ENCODE measurements at places on chromosomes 12 and 14.
A peak's percentile ranks its signal among the peaks of the same experiment; 100 is the strongest.

GRCh38 chr14:31261859-31262731, 54.5 kb upstream of the HECTD1 start:
- DNase-seq = peak; percentile 96

- DNase-seq = no peak
Measured at GRCh38 chr12:96773031-96773430, 134.0 kb upstream of the NEDD1 start.

DNA sequence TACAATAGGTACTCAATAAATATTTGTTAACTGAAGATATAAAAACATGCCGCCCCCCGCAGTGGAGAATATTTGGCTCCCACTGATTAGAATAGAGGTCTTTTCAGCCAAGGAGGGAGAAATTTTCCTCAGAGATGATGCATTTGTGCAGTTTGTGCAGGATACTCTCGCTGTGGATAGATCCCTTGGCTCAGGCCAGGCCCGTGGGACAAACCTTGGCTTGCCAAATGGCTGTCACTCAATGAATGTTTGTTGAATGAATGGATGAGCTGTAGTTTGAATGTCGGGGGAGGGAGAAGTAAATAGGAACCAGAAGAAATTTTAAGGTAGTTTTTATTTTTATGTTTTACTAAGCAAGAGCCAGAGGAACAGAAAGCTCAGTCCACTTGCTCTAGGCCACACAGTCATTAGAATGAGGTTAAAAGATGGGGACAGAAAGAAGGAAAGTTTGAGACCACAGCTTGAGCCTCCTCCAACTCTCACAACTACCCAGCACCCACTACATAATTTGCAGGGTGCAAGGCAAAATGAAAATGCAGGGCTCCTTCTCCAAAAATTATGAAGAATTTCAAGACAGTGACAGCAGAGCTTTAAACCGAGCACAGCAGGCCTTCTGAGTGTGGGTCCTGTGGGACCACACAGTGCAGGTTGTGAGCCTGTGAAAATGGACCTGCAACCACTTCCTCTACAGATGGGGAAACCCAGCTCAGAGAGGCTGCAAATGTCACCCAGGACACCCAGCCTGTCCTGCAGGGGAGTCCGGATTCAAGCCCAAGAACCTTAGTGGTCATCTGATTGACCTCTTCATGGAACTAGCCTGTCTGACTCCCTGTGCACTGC, 51.4 kb downstream of the WSCD2 start:
- DNase-seq = no peak

DNA sequence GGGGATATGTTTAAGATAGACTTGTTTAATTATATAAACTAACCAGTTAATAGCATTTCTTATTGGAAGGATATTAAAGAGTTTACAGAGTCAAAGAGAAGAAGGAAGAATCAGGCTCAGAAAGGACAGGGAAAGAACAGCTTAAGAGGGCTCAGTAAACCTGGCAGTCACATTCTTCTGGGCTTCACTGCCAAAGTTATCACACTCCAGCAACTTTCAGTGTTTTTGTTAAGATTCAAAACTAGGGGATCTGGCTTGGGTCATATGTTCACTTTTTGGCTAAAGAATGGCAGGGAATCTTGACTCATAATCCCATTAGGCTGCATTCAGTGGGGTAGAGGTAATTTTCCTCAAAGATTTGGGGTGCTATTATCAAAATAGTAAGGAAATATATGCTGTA, 312.3 kb downstream of the RAD51B start:
- DNase-seq = no peak

GRCh38 chr12:53516758-53517455, 9.6 kb upstream of the NPFF start:
- no peak for DNase-seq

- no peak for DNase-seq
Measured at GRCh38 chr12:52231305-52232202, 1.5 kb upstream of the KRT7 start.

GRCh38 chr12:1920971-1921370, 2.5 kb upstream of the CACNA2D4 start:
- no peak for DNase-seq

DNA sequence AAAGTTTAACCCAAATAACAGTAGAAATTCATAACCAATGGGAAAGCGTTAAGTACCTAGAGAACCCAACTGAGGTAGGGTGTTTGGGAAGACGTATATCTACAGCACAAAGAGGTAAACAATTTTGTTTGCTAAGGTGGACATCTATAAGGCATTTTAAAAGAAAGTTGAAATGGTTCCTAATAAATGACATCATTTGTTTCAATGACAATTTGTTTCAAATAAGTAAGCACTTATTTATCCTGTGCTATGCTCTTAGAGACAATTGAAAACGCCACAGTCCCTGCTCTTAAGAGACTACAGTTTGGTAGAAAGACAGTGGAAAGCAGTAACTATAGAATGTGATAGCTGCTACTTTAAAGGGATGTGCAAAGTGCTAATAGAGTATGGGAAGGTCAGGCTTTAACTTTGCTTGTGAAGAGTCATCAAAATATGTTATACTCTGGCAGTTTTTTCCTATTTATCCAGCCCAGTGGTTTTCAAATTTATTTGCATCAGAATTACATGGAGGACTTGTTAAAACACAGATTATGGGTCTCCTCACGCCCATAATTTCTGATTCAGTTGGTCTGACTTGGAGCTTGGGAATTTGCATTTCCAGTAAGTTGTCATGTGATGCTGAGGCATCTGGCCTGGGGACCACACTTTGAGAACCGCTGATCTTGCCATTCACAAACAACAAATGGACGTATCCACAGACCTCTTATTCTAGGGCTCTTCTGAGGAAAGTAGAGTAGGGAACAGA, 19.6 kb upstream of the SMCO2 start:
- DNase-seq = no peak

- no peak for DNase-seq
Measured at GRCh38 chr12:65634626-65635331, 189.5 kb upstream of the HMGA2 start.

- no peak for DNase-seq
Measured at GRCh38 chr14:61698206-61698980, 3.1 kb downstream of the HIF1A start.

DNA sequence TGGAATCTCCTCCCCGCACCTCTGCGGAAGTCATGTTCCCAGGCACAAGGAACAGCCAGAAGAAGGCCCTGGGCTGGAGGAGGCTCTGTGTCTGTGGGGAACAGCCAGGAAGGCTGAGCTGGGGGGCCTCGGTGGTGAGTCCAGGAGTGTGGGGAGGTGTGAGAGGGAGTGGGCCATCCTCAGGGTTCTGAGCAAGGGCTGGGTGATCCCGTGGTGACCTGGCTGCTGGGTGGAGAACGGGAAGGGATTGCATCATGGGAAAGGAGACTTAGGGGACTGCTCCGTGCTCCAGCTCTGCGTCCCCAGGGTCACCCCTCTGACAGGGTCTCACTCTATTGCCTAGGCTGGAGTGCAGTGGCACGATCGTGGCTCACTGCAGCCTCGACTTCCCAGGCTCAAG, 13.8 kb downstream of the AACS start:
- no peak for DNase-seq

DNA sequence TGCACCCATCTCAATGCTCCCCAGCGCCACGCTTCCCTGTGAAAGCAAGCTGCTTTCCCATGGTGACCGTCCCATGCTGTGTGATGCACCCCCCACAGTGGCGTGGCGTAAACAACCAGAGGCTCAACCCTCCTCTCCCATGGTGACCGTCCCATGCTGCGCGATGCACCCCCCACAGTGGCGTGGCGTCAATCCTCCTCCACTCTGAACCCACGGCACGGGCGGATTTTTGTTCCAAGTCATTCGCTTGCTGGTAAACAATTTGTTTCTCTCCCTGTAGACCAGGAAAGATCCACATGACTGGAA, 8.9 kb downstream of the STX2 start:
- DNase-seq = no peak

- no peak for DNase-seq
Measured at GRCh38 chr12:70227911-70228310, 15.3 kb upstream of the CNOT2 start.

DNA sequence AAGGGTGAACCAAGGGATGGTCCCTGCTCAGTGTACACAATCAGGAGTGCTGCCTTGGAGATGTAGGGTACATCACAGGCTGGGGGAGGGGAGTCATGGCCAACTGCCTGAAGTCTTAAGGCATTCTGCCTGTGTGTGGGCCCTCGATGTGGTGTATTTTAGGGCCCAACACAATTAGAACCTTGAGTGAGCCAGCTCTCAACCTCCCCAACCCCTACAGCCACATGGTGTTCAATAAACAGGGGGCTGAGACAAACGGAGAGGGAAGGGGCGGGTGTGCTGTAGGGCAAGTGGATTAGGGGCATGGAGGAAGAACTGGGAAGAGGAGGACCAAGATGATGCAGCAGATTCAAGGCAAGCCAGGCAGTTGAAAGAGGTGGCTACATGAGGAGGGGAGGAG, 8.6 kb upstream of the CHD4 start:
- no peak for DNase-seq

GRCh38 chr12:66514581-66514980, 164.3 kb downstream of the GRIP1 start:
- no peak for DNase-seq

DNA sequence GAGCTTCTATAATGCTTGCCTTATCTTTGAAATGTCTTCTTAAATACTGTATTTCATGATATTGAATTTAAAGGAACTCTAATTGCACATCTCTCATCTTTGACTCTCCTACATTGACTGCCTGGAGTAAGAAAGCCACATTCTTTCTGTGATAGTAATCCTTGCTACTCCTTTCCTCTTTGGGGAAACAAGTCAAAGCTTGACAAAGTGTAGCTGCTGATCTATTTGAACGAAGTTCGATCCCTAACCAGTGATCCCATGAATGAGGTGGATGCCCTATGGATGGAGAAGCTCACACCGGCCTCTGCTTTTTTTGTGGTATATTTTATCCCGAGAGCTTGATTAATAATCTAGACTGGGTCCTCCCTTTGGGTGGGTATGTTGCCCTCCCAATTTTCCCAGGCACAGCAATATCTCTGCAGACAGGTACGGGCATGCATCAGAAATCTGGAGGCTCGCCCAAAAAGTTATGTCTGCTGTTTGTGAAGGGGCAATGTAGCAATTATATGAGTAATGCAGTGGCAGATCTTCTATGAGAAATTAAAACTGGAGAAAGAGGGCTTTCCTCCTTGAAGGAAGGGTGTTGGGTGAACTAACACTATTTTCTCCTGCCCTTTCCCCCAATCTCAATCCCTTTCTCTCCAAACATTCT, 163.0 kb upstream of the FRMD6 start:
- no peak for DNase-seq

GRCh38 chr12:29238822-29239291, 89.8 kb downstream of the FAR2 start:
- no peak for DNase-seq

- DNase-seq = no peak
Measured at GRCh38 chr14:90274808-90275457, 18.6 kb downstream of the PSMC1 start.

- DNase-seq = no peak
Measured at GRCh38 chr12:52369211-52369610, 1.9 kb upstream of the KRT85 start.

DNA sequence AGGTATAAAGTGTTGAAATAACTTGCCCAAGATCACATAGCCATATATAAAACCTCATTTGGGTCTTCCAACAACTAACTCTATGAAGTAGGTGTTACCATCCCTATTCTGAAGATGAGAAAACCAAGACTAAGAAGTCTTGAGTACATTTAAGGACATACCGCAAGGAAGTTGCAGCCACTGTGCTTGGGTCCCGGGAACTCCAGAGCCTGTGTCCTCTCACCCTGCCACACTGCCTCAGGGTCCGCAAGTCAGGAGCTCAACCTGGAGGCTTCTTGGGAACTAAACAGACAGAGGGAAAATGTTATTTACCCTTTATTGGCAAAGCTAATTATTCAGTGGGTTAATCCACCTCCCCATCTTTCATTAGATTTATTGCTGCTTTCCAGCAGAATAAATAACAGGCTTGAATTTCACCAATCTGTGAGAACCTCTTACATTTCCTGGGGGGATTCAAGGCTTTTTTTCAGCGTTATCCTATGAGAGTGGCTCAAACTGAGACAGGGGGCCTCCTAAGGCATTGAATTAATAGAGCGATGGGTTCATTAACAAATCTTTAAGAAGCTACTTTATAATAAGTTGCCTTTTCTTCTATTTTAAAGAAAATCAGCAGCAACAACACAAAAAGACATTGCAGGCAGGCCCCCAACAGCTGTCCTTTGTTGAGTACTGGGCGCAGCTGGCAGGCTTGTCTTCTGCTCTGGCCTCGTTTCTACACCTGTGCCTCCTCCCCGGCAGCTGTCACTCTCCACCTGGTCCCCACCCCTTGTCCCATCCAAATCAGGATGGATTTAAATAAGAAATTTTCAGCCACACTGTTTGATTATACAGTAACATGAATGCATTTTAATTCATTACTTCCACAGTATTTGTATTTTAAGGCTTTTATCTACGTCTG, 25.3 kb downstream of the PHLDA1 start:
- no peak for DNase-seq

DNA sequence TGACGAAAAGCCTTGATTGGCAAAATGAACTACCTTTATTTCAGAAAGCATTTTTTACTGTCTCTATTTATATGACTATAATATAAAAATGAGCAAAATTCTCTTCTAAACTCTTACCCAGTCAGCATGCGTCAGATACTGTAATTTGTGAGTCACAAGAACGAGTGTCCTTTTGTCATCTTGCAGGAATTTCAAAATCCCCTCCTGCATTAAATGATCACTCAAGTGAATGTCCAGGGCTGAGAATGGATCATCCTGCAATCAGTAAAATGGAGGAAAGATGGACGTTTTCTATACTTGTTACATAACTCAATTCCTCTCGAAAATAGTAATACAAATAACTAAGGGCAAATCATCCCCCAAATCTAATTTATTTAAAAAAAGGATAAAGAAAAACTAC, 77.7 kb upstream of the KCNJ8 start:
- DNase-seq = no peak

- DNase-seq = no peak
Measured at GRCh38 chr14:67971627-67972625, 152.3 kb downstream of the RAD51B start.

DNA sequence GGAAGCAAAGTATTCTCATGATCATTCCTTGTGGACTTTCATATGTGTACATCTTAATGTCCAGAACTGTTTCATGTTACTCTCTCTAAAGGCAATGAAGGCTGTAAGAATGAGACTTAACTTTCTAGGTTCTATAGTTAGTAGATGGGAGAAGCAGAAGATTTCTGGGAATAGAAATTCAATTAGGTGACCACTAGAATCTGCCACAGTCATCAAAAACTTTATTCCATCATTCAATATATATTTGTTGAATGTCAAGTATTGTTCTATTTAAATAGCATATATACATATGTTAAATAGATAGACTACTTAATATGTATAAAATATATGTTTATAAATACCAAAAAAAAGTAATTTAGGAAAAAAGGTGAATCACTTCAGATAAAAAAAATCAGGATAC, 972.9 kb downstream of the SLC6A15 start:
- no peak for DNase-seq
